ENCODE measurements at places on chromosomes 1 and 21. TPM values are rescaled to one million over a fixed set of nuclear protein-coding genes. Genes with fewer than 3 reads are reported as not detected.

- no peaks in the 10 kb centered on the region for H3K36me3 ChIP-seq
- H3K4me3 ChIP-seq = no peak overlapping the region
- H3K27ac ChIP-seq = no peak overlapping the region
- H3K27me3 ChIP-seq = no peaks in the 10 kb centered on the region
These were observed 42.2 kb downstream of the GIPC2 start for GRCh38 chr1:78088015-78088414.

DNA sequence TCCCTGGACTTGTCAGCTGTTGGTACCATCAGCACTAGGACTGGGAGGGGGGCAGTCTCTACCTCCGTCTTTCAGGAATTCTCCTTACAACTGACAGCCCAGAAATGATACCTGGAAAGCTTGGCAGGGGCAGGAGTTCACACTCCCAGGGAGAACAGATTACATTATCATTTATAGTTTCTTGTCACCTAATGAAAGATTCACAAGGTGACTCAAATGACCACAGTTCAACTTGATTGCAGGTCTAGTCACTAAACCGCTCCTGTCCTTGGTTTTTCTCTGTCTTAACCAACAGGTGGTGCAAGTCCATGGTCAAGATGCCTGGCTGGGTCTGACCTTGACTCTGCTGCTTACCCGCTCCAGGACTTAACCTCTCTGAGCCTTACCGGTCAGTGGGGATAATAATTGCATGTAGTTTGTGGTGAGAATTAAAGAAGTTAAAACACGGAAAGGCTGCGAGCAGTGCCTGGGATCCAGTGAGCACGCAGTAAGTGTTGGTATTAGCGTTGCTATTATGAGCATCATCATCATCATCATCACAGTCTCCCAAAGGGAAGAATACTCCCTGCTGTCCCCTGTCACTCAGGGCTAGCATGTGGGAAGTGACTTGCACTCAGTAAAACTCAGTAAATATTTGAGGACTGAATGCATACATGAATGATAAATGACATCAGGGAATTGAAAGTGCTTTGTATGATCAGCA lies 125.3 kb upstream of the CD34 start:
- no peaks in the 10 kb centered on the region for H3K36me3 ChIP-seq
- no peak overlapping the region for H3K4me3 ChIP-seq
- H3K27me3 ChIP-seq = no peaks in the 10 kb centered on the region

GRCh38 chr1:154419620-154420571 lies 14.8 kb downstream of the IL6R start:
- H3K36me3 ChIP-seq = no peaks in the 10 kb centered on the region
- DNase-seq = peak; percentile 97
- H3K27me3 ChIP-seq = no peaks in the 10 kb centered on the region
- peak overlapping the region; percentile 33 for H3K4me3 ChIP-seq

The ABCA4 gene
- 0.95 TPM for total RNA-seq

DNA sequence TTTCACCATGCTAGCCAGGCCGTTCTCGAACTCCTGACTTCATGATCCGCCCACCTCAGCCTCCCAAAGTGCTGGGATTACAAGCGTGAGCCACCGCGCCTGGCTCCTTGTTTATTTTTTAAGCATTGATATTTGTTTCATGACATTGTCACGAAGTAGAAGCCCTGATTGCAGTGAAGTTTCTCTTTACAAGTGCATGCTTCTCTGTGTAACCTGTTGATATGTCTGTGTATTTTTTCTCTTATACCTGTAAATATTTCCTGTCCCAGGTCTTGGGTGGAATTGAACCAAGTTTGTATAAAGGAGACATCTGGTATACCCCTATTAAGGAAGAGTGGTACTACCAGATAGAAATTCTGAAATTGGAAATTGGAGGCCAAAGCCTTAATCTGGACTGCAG lies 73.5 kb upstream of the FAM3B start:
- no peaks in the 10 kb centered on the region for H3K4me1 ChIP-seq
- DNase-seq = no peak
- H3K27me3 ChIP-seq = no peaks in the 10 kb centered on the region
- H3K36me3 ChIP-seq = no peaks in the 10 kb centered on the region

The CEP85 gene
- total RNA-seq = 7.8 TPM

DNA sequence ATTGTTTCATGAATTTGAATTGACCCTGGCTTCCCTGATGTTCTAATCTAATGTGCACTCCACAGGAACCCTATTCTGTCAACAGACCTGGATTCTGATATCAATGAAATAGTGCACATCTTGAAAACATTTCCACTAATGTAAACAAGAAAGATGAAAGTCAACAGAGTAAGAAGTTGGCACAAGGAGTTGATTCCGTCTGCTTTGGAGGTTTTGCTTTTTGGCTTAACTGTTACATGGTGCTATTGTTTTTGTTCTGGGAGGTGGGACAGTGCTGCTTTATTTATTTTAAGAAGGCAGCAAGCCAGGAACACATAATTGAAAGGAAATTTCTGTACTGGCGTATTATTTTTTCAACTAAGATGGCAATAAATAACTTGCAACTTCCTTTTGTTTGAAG lies 73.3 kb downstream of the LEPR start:
- H3K27me3 ChIP-seq = no peaks in the 10 kb centered on the region
- DNase-seq = no peak
- H3K36me3 ChIP-seq = no peaks in the 10 kb centered on the region
- no peak overlapping the region for H3K27ac ChIP-seq
- H3K4me1 ChIP-seq = peaks cover 3% of the 10 kb centered on the region
- H3K4me3 ChIP-seq = no peak overlapping the region

The NUF2 gene
- 0.98 TPM for total RNA-seq

DNA sequence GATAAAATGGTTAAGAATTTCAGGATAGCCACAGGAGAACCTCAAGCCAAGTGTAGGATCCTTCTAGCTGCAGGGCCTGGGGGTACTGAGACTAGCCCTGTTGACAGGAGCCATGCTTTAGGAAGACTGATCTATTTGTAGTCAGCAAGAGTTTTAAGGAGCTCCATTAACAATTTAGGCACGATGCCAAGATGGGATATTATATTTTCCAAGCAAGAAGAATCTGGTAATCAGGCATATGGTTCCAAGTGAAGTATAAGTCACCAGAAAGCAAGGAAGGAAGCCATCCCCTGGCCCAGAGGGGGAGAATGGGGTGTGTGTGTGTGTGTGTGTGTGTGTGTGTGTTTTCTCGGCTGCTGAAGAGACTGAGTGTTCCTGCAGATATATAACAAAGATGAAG lies 7.0 kb downstream of the IFNAR2 start:
- no peak for DNase-seq
- no peaks in the 10 kb centered on the region for H3K36me3 ChIP-seq
- no peak overlapping the region for H3K4me3 ChIP-seq
- no peak overlapping the region for H3K27ac ChIP-seq

The HFM1 gene
- total RNA-seq = 0.35 TPM
